ENCODE measurements at places on chromosomes 7 and 10.

DNA sequence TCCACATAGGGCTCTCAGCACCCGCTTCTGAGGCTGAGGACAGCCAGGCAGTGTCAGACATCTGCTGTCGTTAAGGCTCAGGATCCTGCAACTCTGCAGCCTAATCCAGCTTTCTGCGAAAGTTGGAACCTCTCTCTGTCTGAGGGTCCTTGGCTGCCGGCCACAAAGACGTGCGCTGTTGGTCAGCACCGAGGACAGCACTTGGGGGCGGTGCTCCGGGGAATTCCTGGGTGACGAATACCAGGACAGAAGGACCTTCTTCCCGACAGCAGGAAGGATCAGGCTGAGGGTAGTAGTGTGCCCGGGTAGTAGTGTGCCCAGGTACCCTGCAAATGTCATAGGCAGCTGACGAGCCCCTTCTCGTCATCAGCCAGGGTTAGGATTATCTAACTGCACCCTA is 16.0 kb upstream of the RASGEF1A start:
- no peak for DNase-seq

DNA sequence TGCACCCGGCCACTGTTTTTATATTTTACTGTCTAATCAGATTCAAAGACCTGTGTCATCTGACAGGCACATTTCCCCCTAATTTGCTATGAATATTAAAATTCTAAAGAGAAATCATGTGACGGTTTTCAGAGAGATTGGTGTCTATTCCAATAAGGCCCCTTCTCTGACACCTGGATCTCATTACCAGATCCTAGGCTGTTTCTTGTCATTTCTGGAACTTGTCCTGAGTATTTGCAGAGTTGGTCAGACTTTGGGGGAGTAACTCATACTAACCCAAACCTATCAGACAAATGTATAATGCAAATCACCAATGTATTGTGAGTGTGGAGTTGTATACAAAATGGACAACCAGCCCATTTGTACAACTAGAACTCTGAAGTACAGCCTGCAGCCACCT is 29.5 kb downstream of the MYO1G start:
- DNase-seq = no peak

GRCh38 chr10:113520261-113520660 is 32.6 kb upstream of the HABP2 start:
- DNase-seq = no peak

- peak; percentile 92 for DNase-seq
Measured at GRCh38 chr7:100429637-100430492, at the start of gene MEPCE. TSS of gene MEPCE (plus strand) at chr7:100429831. CDS start at chr7:100430019, 188 bp downstream.

GRCh38 chr7:16028103-16028502 is 341.6 kb upstream of the MEOX2 start:
- no peak for DNase-seq

- no peak for DNase-seq
Measured at GRCh38 chr10:125774581-125775191, 935 bp downstream of the MMP21 start.

- no peak for DNase-seq
Measured at GRCh38 chr10:32153931-32154330, 97.7 kb upstream of the KIF5B start.

DNA sequence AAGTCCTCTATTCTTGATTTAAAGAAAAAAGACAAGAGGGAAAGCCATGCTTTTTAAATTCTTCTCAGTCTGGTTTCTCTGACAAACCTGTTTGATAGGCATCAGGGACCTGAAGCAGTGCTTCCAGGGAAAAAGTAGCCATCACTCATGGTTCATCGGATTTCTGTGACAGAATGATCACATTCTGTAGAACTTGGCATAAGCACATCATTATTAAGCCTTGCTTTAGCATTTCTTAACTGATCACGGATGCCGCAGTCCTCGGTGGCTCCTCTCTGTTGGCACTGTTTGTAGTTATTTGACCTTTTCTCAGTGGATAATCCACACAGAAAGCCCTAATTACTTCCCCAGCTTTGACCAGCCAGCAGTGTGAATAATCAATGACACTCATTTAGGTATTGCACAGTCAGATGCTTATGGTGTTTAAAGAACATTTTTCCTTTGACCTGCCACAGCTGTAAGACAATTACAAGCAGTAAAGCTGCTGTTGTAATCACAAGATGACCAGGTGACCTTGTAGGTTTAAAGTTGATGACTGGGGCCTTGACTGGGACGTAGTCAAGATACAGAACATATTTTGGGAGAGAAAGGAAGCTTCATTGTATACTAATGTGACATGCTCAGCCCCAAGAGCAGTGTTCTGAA is 64.4 kb upstream of the SKAP2 start:
- DNase-seq = no peak

- no peak for DNase-seq
Measured at GRCh38 chr7:50185208-50185607, 92.2 kb upstream of the ZPBP start.

DNA sequence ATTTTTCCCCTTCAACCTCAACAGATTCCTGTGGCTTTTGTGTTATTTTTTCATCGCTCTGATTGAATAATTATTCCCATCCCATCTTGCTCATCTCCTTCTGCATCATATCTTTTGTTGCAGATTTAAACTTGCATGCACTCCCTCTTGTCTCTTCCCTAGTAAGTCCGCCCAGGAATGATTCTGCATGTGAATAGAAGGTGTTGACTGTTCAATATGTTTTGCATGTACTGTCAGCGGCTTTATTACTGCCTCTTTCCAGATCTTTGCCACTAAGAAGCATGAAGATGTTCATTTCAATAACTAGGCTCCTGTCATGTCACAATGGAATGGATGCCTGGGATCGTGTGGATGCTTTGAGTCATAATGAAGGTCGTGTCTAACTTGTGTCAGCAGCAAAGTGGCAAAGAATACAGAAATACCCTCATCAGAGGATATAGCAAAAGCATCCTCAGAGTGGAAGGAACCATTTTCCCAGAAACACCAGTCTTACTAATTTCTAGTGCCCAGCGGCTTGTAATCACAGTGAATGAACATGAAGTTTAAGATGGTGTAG is 62.6 kb upstream of the SEM1 start:
- DNase-seq = no peak

DNA sequence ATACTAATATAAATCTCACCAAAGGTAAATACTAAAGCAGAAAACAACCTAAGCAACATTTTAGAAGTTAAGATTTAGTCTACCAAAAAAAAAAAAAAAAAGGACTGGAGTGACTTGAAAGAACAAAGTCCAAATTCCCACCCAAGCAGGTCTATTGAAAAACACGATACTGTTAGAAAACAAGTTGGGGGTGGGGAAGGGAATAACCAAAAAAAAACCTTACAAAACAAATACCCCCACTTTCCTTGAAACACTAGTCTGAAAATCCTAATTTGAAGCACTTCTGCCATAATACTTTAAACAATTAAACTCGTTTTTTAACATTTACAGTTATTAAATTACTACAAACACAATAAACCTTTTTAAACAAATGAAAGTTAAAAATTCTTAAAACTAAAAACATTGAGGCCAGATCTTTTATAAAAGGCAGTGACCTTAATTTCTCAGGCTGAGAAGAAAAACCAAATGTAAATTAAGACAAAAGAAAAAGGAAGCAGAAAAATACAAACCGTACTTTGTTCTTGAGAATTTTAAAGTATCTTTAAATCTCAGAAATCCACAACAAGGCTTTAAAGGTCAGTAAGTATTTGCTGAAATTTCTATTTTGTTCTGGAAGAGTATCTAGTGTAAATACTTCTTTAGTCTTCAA is 135.1 kb downstream of the NRBF2 start:
- DNase-seq = no peak

GRCh38 chr10:86258499-86258898 is 108.1 kb downstream of the GRID1 start:
- no peak for DNase-seq
